ENCODE measurements at places on chromosomes 5 and 9. TPM values are rescaled to one million over a fixed set of nuclear protein-coding genes. Genes with fewer than 3 reads are reported as not detected.

MYOT gene
- total RNA-seq: not detected

SH3GL2 gene
- 0.36 TPM for total RNA-seq

CDC20B gene
- not detected for total RNA-seq

NR5A1 gene
- total RNA-seq: not detected

PCDHA12 gene
- not detected for total RNA-seq

ACTBL2 gene
- 0.31 TPM for total RNA-seq

IL4 gene
- total RNA-seq: not detected

PRUNE2 gene
- total RNA-seq: 242 TPM

C5orf34 gene
- 11.6 TPM for total RNA-seq

IRX2 gene
- total RNA-seq: 5.9 TPM
